ENCODE measurements at places on chromosomes 5 and 9.

DNA sequence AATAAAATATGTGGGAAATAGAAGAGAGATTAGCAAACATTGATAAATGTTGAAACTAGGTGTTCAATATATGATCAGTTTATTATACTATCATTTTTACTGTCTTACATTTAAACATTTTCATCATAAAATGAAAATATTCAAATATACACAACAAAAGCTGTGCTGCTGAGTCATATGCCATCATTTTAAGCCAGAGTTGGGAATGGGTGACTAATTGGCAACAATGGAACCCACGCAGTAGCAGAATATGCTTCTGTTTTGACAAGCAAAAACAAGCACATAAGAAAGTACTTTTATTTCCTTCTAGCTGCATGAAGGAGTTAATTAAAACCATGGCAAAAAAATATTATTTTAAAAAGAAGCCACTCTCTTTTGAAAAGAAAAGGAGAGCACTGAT lies 340.0 kb upstream of the EDIL3 start:
- DNase-seq: no peak

DNA sequence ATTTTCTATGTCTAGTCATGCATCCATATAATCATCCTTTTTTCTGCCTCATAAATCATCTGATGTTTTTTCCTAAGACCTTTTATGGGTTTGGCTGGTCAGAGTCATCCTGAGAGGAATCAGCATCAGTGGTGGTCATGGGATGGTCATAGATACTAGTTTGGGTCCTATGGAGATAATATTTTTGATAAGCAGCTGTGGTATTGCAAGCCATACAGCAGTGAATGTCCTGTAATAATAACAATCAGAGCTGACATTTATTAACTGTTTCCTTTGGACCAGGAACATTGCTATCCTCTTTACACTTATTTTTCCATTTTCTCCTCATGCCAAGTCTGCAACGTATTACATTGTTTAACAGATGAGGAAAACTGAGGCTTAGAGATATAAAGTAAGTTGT lies 83.1 kb downstream of the TEX10 start:
- DNase-seq: no peak

DNA sequence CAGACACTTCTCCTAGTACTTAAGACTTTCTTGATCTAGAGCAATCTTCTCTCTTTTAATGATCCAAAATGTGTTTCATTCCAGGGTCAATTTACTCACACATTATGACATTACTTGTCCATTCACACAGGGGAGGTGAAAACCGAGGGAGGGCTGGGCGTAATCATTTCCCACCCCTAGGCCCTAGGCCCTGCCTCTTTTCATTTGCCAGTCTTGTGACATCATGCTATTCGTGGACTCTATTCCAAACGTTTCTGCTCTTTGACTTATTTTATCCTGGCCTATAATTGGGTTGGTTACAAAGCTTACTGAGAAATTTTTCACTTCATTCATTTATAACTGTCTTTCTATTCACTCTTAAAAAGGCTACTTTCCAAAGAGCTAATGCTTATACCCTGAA lies 2.4 kb downstream of the DCAF12 start:
- DNase-seq: no peak

GRCh38 chr9:10148796-10149195 lies 464.0 kb downstream of the PTPRD start:
- no peak for DNase-seq

- DNase-seq: no peak
Measured at GRCh38 chr5:133489632-133490031, 122.7 kb downstream of the FSTL4 start.

GRCh38 chr5:94793816-94794198 lies 175.3 kb downstream of the SLF1 start:
- DNase-seq: no peak

DNA sequence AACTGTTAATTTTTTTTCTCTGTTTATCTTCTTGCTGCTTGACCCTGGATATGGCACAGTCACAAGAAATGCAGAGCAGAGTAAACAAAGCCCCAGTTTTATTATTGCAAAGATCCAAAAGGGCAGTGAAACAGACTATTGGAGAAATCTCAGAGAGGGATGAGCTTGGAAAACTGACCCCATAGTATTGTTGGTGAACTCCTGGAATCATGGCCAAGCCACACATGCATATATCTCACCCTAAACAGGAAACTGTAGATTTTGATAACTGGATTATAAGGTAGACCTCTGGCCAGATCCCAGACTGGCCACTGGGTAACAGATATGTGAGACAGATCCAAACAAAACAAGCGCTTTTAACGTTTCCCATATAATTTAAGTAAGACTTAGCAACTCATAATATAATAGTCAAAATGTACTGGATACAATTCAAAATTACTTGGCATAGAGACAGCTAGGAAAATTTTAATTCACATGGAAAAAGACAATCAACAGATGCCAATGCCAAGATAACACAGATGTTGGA lies 263.5 kb upstream of the SEMA6A start:
- no peak for DNase-seq
